Fibroblast of villous mesenchyme (primary cell): ENCODE measurements at places on chromosomes 16 and 17.

- DNase-seq = no peak
Observed at GRCh38 chr16:57867000-57867561, 64.8 kb upstream of the KIFC3 start.

DNA sequence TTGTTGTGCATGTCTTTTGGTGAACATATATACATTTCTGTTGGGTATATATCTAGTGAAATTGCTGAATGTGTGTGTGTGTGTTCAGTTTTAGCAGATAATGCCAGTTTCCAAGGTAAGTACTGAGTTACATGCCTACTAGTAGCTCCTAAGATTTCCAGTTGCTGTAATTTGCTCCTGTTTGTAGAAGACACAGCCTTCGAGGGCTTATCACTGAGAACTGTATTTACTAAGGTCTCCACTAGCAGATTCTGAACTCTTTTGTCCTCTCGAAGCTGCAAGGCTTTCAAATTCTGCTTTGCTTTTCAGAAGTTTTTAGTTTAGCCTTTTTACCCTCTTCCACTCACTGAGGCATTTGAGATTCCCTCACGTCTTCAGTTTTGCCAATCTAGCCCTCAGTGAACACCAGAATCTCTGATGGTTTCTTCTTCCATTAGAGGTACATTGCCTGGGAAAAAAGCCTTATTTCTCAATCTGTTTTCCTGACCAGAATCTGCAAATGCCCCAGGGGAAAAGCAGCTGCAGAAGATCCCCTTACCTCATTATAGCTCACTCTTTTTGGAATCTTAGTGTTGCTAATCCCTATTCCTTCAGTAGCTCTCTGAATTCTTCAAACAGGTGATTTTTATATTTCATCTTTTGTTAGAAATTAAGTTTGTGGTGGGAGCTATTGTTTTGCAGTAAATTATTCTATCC lies 52.9 kb downstream of the NF1 start:
- DNase-seq = peak; percentile 46

DNA sequence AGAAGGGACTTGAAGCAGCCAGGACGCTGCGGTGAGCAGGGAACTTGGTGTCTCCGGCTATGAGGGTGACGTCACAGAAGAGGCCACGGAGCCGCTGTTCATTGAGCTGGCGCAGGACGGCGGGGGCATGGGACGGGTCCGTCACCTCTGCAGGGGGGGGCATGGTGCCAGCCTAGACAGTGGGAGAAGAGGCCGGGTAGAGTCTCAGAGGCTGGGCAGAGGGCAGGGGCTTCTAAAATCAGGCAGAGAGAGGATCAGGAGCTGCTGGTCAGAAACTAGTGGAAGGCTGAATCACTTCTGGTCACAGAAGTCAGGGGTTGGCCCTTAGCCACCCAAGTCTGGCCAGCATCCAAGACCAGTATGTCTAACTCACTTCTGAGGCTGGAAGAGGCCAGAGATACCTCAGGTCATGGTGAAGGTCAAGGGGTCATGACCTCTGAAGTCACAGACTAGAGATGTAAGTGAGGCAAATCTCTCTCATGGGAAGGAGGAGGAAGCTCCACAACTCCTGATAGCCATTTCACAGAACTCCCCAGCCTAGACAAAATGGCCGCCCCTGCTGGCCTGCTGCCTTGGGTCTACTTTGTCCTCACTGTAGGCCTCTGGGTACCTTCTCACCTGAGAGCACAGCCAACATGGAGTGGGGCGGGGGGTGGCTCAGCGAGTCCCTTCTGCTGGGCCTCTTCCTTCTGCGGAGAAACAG lies 12.6 kb downstream of the ZBTB4 start:
- peak; percentile 64 for DNase-seq

DNA sequence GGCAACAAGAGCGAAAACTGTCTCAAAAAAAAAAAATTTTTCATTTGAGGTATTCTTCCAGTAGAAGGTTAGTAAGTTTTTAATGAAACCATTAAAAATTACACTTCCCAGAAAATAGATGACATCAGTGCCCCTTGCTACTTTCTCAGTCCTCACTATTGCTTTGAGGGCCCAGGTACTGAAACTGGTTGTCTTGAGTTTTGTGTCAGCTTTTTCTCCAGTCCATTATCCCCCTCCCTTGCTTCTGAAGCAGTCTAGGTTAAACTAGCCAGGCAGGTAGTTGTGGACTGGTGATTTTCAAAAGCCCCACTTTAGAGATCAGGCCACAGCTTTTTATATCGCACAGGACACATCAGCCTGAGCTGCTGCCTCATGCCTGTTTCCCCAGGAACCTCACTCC lies 10.9 kb downstream of the SMCR8 start:
- no peak for DNase-seq

- DNase-seq = peak; percentile 90
Observed at GRCh38 chr16:96935-97381, 18.9 kb downstream of the MPG start.
